Natural killer cell (primary cell): ENCODE measurements at places on chromosomes 16 and 17.

DNA sequence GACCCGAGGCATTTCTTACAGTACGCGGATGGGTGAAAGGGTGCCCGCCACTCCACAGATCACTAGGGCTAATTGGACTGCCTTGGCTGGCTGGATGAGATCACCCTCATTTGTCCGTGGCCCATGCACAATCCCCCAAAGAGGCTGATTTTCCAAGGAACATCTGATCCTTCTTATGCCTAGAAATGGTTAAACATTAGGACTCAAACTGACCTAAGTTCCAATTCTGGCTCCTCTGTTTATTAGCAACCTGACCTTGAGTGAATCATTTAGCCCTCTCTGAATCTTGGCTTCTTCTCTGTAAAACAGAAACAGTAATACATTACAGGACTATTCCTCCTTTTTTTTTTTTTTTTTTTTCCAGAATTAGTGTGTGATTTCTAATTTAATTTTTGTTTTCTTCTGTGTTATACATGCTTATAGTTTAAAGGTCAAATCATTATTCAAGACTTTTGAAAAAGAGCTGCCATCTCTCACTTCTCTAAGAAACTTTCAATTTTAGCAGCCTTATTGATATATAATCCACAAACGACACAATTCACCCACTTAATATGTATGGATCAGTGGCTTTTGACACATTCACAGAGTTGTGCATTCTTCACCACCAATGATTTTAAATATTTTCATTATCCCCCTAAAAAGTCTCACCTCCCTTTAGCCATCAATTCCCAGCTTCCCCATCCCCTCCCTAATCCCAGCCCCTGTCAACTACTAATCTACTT, 45.4 kb upstream of the TMEM132E start:
- DNase-seq = no peak

- no peak for DNase-seq
These were observed 2.0 kb downstream of the USP36 start for GRCh38 chr17:78838574-78839005.

DNA sequence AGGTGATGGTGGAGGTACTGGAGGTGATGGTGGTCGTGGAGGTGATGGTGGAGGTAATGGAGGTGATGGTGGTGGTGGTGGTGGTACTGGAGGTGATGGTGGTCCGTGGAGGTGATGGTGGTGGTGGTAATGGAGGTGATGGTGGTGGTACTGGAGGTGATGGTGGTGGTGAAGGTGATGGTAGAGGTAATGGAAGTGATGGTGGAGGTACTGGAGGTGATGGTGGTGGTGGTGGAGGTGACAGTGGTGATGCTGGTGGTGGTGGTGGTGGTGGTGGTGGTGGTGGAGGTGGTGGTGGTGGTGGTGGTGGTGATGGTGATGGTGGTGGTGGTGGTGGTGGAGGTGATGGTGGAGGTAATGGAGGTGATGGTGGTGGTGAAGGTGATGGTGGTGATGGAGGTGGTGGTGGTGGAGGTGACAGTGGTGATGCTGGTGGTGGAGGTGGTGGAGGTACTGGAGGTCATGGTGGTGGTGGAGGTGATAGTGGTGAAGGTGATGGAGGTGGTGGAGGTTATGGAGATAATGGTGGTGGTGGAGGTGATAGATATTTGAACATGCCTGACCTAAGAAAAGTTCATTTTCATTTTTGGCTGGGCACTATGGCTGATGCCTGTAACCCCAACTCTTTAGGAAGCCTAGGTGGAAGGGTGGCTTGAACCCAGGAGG, 55.0 kb downstream of the RNF213 start:
- DNase-seq = no peak

DNA sequence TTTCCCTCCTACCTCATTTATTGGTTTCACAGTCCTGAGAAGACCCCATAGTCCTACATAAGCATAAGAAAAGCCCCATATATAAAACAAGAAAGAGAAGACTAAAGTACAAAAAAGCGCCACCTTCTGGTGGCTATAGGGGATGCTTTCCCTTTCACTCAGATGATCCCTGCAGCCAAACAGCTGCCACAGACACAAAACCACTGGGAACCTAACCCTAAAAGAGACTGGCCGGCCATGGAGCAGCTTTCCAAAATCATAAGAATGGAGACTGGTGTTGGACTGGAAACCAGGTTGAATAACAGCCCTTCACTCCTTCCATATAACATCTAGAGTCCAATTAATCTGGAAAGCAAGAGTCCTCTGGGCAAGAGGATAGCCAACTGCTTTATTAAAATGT, 11.4 kb downstream of the DYNC1LI2 start:
- peak; percentile 69 for DNase-seq

DNA sequence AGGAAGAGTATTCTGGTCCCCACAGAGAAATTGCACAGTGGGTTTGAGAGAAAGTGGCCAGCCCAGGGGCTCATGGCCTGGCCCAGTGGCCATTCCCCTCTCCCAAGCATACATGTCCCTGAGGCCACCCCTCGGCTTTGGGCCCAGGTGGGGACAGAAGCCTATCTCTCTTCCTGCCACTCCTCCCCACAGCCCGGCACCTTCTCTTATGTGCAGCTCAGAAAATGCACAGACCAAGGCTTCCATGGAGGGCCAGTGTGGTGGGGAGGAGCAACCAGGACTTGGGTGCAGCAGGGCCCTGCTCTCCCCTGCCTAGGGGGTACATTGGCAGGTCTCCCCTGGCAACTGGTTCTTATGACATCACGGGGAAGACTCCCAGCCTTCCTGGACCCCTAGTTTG, at the start of gene C16orf90:
TSS of gene C16orf90 (minus strand) at position 314 of the 400 bp plus-strand sequence. CDS start at position 246, 68 bp downstream.
- DNase-seq = no peak
